Ascending aorta (tissue), 2 donors: ENCODE measurements at places on chromosomes 13 and 19.

- DNase-seq: no peak
Measured at GRCh38 chr13:71316792-71317363, 550.1 kb downstream of the DACH1 start.

DNA sequence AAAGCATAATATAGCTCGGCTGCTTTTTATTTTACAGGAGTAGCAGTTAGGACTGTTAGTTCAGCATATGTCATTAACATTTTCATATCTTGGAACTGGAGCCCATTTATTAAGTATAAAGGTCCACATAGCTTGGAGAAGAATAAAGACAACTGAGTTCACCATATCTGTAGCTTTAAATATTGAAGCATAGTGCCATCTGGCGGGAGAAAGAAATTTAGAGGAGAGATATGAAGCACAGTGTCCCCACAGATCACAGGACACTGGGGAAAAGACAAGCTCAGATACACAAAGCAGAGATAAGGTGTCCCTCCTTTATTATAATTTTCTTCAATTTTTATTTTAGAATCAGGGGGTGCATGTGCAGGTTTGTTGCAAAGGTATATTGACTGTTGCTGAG is 104.7 kb upstream of the FREM2 start:
- DNase-seq: no peak

- DNase-seq: no peak
Measured at GRCh38 chr19:54523403-54523802, 20.8 kb downstream of the LAIR2 start.

- no peak for DNase-seq
Measured at GRCh38 chr13:76439546-76439945, 446.7 kb downstream of the KCTD12 start.

DNA sequence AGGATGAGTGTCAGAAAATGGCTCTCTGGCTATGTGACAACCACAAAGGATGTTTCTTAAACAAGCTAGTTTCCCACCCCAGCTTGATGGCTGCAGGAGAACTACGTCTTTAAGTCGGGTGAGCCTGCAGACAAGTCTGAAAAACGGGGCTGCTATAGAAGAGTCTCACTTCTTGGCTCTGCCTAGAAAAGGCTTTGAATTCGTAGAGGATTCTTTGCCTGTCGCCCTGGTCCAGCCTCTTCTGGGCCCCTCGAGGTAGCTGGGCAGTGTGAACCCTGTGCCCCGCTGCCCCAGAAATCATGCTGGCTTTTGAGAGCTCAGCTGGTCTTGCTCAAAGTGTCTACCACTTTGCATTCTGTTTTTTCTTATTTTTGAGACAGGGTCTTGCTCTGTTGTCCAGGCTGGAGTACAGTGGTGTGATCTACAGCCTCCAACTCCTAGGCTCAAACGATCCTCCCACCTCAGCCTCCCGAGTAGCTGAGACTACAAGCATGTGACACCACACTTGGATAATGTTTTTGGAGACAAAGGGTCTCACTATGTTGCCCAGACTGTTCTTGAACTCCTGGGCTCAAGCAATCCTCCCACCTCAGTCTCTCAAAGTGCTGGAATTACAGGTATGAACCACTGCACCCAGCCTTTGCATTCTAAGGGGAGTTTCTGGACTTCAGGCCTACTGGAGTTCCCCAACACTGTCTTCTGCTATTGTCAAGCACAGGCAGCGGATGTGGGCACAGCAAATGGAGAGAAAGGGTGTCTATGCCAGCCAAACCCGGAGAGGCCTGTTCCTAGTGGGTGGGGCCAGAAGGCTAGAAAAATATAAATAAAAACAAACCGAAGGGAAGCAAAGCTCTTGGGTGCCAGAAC is 6.5 kb downstream of the CEBPA start:
- DNase-seq: no peak

DNA sequence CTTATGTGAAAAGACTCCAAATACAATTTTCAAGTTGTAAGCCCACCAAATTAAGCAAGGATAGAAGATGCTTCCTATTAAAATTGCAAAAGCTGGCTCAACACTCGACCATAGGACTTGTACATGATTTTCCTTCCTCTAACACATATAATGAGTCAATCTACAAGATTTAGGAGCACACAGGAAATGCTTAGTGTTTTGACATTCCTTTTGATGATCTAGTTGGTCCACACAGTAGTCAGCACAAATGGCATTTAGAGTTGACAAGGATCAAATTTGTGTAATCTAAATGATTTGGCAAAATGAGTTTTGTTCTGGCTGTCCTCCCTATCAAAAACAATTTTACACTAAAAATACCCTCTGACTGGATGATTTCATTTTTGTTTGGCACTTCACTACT is 340.2 kb downstream of the DIAPH3 start:
- DNase-seq: no peak

- no peak for DNase-seq
Measured at GRCh38 chr13:75813323-75813722, 177.2 kb downstream of the LMO7 start.

DNA sequence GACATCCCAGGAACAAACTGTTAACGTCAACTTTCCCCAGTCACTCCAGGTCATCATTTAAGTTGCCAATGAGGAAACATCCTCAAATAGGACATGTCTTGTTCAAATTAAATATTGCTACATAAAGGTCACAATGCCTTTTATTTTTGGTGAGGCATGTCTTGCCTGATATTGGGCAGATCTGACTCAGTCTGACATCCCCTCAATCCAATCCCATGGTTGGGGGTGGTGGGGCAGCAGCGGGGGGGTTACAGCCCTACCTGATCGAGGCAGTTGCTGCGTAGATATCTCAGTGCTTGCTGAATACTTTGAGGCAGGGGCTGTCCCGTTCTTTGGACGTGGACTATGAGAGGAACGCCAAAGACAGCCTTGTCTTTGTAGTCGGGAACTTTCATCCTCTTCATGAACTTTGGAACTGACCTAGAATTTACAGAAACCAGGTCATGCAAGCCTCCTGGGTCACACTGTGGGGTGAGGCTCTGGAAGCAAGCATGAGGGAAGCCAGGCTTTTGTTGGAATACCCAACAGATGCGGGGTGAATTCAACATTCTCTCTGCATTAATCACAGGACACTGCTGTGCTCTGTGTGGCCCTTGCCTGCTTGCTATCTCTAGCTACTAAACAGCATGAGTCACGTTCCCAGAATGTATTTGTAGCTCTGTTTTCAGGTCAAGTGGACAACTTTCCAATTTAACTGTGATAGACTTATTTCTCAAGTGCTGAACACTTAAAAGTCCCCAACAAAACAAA is 109.8 kb downstream of the KL start:
- DNase-seq: peak; percentile 81

GRCh38 chr13:100510208-100510957 is 78.2 kb downstream of the GGACT start:
- DNase-seq: no peak

- DNase-seq: no peak
Measured at GRCh38 chr13:106500445-106500844, 35.0 kb downstream of the EFNB2 start.
